ENCODE measurements at places on chromosomes 4 and X. TPM values are rescaled to one million over a fixed set of nuclear protein-coding genes. Genes with fewer than 3 reads are reported as not detected.

Gene CTAG1B
- polyA plus RNA-seq: not detected

DNA sequence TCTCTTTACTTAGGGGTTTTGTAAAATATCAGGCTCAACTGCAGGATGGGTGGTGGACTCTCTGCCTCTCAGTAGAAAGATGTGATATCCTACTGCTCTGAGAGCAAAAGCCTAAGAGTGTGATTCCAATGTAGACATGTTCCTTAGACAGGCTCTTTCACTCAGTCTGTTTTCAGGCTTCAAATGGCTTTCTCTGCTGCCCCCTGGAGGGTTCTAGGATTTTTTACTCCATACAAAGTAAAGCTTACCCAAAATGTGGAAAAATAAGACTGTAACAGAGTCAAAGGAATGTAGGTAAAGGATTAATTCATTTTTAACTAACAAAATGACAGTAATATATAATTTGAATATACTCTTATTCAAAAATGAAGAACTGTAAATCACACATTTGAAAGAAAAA lies 32.1 kb downstream of the ZGRF1 start:
- DNase-seq: peak; percentile 37

DNA sequence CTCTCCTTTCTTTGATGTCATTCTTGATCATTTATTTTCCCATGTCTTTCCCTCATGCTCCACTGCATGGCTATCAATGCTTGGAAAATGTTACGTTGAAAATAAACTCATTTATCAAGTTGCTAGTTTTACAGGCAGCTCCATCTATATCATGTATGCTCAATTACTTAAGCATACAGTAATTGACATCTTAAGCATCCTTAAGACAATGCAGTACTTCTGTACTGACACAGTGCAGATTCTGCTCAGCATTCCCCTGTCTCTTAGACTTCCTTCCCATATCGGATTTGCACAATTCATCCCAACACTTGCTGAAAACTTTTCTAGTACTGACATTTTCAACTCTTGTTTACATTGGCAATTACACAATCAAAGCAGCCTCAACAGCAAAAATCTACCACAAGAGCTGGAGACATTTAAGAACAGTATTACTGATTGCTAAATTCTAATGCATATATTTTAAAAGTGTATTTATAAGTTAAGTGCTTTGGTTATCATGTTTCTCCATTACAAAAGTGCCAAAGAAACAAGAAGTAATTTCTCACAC lies 165.6 kb downstream of the ATP10D start:
- DNase-seq: no peak

Gene STBD1
- 1.2 TPM for polyA plus RNA-seq

Gene TMEM31
- 1.4 TPM for polyA plus RNA-seq

Gene ATP2B3
- polyA plus RNA-seq: 0.27 TPM

DNA sequence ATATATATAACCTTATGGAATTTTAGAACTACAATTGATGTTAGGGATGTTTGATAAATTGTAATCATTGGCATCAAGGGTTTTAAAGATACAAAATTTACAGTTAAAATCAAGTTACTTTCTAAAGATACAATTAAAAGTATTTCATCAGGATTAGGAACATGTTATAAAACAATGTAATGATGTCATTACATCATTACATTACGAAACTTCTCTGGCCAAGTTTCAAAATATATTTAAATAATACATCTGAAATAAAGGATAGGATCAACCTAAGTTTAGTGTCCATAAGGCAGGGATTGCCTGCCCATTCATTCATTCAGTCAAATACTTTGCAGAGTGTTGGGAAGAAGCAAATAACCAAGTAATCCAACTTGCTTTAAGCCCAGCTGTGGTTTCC lies 75.1 kb downstream of the TENM3 start:
- DNase-seq: no peak

DNA sequence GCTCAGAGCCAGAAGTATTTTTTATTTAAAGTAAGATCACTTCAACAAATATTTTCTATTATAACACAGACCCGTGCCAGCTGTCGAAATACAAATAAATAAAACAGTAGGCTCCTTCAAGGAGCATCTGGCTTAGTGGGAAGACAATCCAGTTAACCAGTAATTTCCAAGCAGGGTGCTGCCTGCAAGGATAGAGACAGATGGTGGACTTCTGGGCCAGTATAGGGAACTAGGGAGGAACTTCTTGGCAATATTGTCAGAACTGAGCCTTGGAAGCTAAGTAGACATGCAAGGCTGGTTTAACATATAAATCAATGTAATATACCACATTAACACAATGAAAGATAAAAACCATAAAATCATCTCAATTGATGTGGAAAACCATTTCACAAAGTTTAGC lies 17.0 kb upstream of the MTMR1 start:
- DNase-seq: no peak

DNA sequence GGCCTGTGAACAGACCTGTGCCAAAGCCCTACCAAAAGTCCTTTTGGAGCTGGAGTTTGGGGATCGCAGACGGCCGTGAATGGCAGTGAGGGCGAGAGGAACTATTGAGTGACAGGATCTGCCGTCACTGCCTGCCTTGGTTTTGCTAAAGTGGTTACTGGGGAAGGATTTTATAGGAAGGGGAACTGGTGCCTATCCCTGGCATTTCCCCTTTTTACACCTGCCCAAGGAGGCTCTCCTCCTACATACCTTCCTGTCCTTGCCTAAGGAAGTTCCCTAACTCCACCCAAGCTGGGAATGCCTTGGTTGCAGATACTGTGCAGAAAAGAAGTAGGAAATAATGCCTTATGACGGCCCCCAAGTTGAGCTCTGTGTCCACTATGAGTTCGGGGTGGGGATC lies 14.5 kb downstream of the LONRF3 start:
- no peak for DNase-seq

- DNase-seq: no peak
Measured at GRCh38 chrX:45807572-45808425, 607.1 kb upstream of the DIPK2B start.

Gene TCP11X2
- polyA plus RNA-seq: 1.2 TPM

Gene TKTL1
- 0.33 TPM for polyA plus RNA-seq

DNA sequence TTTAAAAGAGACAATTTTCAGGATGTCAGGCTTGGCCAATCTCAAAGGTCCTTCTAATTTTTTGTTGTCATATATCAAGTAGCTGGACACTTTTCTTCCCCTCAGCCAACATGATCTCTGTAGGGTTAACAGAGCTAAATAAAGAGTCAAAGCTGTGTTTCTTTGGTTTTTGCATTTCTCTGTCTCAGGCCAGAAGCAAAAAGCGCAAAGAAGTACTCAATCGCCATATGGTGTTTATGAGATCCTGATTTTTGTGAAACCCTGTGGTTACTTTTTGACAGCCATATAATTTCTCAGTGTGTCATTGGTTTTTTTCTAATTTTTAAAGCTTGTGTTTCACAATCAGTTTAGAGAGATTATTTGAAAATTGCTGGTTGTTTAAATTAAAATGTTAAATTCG lies 111.9 kb downstream of the MAPK10 start:
- no peak for DNase-seq

DNA sequence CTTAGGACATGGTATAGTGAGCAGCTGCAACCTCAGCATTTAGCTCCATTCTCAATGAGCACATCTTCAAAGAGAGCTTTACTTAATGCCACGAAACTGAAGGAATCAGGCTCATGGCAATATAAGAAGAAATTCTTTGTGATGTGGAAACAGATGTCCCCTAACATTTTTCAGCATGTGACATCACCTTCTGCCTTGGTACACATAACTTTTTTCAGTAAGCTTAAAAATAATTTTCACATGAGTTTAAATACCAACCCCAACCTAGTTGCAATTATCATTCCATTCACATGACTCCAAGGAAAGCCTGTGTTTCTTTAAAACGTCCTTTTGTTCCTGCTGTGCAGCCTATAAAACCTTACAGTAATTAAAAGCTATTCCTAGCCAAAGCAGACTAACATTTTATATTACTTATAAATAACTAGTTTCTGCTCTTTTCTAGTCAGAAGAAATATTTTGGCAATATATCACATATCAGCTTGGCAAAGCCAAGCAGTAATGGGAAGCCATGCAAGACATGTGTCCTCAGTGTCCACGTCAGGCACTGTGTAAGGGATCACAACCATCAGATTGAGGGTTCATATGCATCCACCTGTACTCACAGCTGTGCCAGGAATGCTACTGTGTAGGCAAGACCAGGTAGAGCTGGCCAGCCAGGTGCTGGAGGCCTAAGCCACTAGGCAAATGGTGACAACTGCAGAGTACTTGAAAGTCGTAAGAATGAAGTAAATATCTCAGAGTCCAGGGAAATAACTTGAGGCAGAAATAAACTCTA lies 466.6 kb downstream of the INPP4B start:
- no peak for DNase-seq

DNA sequence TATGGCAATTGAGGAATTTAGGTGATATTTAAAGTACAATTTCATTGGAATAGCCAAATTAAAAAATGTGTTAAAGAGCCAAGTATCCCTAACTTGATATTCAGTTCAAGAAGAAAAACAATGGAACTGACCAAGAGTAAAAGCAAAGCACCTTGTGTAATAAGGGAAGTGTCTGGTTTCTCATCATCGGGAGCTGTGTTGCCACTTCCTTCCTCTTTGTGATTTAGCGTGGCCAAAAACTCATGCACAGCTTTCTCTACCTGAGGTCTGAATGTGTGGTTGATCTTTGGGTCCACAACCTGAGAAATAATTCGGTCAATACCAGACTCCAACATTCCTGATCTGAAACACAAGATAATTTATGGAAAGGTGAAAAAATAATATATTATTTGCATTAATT lies 12.4 kb downstream of the BOD1L1 start:
- DNase-seq: no peak

DNA sequence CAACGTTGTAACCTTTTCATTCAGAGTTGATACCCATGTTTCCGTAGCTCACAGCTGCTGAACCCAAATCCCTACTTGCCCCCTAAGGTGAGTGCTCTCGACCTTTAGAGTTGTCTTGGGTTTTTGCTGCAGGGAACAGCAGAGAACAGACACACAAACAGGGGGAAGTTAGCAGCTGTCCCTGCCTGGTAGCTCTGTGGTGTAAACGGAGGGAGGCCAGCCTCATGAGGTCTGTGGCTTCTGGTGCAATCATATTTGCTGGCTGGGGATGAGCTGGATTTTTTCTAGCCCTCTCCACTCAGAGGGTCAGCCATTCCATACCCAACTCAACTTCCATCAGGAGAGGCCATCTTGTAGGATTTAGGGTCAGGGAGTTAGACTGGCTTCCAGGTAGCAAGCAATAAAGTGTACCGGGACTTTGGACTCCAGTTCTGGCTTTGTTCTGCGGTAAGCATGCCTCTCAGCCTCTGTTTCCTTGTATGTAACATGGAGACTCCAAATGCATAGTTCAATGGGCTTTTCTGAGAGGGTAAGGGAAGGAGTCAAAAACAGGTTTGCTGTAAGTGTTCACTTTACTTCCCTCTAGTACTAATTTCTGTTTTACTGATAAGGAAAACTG lies 218.9 kb downstream of the MID1IP1 start:
- DNase-seq: no peak

Gene PSAPL1
- polyA plus RNA-seq: not detected

- no peak for DNase-seq
Measured at GRCh38 chrX:20265726-20266681, 705 bp downstream of the RPS6KA3 start.

Gene UXT
- polyA plus RNA-seq: 113 TPM

GRCh38 chrX:30794497-30794896 lies 94.6 kb downstream of the TAB3 start:
- no peak for DNase-seq

Gene SH3TC1
- polyA plus RNA-seq: 24.1 TPM

- DNase-seq: no peak
Measured at GRCh38 chr4:55074386-55074785, 51.0 kb downstream of the KDR start.

GRCh38 chrX:153917869-153918268 lies 8.2 kb downstream of the ARHGAP4 start:
- DNase-seq: no peak

- no peak for DNase-seq
Measured at GRCh38 chr4:121665371-121665770, 31.4 kb downstream of the ANXA5 start.

Gene NDP
- polyA plus RNA-seq: 1.8 TPM
